Pulmonary artery endothelial cell (primary cell): ENCODE measurements at places on chromosomes 13 and 19.

DNA sequence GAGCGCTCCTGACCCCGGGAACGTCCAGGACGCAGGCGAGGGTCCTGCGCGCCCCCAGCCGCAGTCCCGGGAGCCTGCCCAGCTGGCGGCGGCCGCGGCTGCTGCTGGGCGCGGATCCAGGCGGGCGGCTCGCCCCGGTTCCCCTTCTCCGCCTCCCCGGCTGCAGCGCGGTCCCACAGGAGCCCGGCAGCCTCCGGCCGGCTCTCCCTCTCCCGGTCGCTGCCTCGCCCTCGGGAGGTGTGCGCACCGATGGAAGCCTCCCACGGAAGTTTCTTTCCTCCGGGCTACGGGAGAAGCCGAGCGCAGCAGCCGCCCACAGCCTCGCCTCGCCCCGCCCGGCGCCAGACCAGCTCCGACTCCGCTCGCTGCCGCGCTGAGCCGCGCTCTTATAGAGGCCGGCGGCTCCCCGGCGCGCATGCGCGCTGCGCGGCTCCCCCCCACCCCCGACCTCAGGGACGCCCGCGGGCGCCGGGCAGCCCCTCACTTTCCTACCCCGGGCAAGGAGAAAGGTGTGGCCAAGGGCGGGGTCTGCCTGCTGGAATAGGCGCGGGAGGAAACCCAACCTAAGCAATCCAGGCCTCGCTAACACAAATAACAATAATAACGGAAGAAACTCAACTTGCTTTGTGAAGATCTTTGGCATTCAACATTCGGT is at the start of gene SHISA2:
SHISA2 (minus strand) TSS at position 360 of the 655 bp plus-strand sequence. CDS start 1,041 bp downstream, outside the sequence.
- DNase-seq, result no peak

- no peak for DNase-seq
These were observed 28.3 kb downstream of the PIP5K1C start for GRCh38 chr19:3671680-3672574.

DNA sequence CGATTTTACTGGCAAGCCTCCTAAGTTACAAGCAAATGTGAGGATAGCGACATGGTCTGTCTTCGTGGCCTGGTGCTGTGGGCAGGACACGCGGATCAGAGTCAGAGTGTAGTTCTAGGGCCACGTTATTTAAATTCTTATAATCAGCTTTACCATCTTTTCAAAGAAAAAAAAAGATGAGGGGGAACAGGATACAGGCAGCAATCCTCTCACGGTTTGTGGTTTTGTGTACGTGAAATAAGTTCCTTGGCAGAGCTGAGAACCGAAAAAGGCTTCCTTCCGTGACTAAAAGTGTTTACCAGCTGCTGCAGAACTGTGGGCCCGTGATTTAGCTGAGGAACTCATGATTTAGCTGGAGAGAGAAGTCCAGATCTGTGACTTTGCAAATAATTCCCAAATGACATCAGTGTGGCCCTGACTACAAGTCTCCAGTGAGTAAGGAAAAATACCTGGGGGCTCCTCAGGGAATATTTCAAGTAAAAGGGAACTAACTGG is 27.2 kb downstream of the RCBTB2 start:
- DNase-seq, result no peak

- DNase-seq, result no peak
These were observed at the start of gene KLK2 for GRCh38 chr19:50873056-50873455. Gene KLK2 (plus strand): TSS chr19:50873439. CDS start chr19:50873474, 35 bp downstream.

DNA sequence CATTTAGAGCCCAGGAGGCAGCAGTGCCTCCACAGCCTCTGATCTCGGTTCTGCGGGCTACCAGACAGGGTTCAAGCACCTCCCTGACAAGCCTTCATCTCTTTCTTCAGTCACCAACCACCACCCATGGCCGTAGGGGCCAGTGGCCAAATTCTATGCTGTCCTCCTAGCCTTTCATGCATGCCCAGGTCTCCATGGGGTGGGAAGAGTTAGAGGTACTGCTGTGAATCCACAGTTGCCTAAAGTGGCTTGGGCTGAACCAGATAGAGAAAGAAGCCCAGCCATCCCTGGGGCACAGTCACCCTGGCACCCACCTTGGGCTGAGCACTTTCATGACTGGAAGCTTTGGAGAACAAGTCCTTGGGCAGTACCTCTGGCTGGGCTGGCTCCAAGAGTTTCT is 97.4 kb downstream of the ZDHHC20 start:
- DNase-seq, result no peak

GRCh38 chr13:36183901-36184300 is 30.5 kb downstream of the SOHLH2 start:
- no peak for DNase-seq
